ENCODE measurements at places on chromosomes 3 and 15.

DNA sequence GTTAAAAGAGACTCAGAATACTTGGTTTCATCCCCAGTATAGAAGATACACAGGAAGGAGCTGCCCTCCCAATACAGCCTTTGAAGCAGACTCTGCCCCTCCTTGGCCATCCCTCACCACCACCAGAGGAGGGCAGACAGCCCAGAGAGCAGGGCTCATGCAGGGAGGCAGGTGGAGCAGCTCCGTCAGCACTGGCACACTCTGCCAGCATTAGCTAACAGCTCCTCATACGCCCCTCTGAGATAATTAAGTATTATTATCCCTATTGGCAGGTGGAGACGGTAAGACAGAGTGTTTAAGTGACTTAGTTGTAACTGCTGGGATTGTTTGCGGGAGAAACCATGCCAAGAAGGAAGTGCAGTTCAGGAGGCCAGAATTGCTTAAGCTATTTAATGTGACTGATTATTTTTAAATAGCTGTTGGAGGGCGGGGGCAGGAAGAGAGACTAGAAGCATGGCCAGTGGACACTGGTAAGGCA lies 434.0 kb downstream of the EPHB1 start:
- no peak for DNase-seq

DNA sequence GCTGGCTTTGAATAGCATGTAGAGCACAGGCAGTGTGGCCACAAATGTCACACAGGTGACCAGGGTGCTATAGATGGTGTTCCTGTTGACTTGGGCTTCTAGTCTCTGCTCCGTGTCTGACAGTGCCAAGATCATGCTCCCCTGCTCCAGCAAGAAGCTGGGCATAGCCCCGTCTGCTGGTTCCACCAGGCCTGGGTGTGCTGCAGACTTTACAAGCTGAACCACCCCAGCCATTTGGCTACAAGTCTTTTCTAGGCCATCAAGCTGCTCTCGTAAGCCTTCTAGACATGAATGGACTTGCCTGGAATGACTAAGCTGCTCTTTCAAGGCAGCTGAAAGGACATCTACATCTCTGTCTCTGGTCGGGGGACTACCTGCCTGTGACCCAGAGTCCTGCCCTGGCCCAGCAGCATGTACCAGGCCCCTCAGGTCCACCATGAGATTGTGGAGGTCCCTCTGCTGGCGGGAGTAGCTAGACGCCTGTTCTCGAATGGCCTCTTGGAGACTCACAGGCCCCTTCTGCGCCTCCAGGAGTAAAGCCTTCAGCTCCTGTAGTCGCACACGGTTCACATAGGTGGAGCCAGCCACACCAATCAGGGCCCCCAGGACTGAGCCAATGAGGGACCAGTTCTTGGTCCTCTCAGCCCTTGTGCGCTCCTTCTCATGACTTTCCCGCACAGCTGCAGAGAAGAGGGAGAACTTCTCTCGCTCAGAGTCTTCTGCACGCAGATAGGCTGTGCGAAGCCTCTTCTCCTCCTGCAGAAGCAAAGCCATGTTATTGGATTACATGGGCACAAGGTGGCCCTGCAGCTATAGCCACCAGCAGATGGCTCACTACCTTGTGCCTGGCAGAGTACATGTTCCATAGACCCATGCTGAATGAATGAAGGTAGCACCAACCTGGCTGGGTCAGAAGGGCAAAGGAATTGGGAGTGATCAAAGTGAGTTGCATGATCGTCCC lies 2.8 kb upstream of the PLXNB1 start:
- DNase-seq, result no peak

DNA sequence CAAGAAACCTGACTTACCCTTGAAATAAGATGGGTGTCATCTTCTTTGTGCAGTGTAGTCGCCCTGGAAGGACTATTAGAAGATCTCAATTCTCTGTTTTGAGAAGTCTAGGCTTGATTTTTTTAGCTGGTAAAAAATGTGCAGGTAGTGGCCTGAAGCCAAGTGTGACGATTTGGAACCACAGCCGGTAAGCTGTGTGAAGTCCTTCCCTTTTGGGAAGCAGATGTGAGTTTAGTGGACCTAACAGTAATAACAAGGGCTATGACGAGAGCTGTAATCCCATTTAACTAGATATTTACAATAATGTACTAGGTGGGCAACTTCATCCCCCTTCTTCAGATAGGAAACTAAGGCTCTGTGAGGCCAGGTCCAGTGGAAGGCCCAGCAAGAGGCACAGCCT lies 81.7 kb upstream of the MYZAP start:
- no peak for DNase-seq

DNA sequence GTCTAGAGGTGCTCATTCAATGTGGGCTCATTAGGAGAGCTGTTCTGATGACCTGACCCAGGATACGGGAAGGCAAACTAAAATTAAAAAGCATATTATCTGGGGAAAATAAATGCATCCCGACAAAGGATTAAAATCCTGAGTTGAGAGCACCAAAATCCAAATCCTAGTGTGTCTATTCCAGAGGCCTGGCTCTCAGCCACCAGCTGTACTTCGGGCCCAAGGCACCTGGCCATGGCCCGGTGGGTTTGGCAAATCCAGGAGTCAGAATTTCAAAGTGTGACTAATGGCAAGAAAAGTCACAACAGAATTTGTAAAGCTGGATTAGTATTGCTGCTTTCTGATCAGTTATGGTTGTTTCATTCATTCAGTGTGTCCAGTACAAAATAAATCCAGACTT lies 2.6 kb upstream of the LYSMD4 start:
- no peak for DNase-seq

GRCh38 chr15:33330931-33331330 lies 20.2 kb downstream of the RYR3 start:
- no peak for DNase-seq

GRCh38 chr3:78154521-78155186 lies 1114.8 kb downstream of the ROBO2 start:
- DNase-seq, result no peak

DNA sequence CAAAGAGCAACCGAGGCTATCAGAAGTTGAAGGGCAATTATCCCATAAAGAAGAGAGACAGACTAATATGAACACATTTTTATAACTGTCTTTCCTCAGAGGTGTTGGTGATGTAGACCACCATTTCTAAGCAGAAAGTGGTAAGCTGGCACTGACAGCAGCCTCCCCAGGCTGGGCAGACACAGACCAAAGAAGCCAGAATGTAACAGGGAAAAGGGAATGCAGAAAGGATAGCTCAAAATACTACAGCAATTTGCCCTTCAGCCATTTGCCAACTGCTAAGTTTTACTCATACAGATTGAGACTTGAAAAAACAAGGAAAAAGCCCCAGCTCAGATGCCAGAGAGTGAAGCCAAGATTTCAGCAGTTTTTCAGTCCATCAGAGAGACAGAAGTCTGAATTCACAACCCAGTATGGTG lies 73.5 kb upstream of the ABI3BP start:
- no peak for DNase-seq

DNA sequence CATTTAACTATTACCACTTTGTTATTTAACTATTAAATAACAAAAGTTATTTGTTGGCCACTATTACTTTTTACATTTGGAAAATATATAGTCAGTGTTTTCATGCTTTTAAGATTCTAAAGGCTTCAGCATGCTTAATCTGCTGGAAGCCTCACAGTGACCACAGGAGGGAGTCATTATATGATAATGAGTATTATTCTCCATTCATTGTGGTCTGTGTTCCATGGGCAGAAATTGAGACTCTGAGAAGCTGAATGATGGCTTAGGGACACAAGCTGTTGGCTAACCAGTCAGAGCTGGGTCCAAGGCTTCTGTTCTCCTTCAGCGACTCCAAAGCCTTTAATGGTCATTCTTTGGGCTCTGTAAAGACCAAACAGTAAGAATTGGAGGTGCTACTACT lies 64.7 kb downstream of the BFSP2 start:
- no peak for DNase-seq

DNA sequence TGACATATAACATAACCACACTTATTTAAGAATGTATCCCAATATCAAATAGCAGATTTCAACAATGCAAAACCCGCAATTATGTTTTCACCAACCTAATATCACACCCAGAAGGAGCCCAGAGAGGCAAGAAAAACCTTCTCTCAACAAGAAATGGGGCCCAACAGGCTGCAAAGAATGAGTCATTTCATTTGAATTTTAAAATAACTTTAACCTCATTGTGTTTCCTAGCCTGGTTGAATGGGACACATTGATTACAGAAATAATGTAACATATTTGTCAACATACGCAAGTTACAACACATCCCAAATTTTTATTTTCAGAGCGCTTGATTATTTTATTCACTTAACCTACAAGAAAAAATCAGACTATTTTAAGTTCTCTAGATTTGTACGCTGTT lies 365.1 kb upstream of the SLCO3A1 start:
- no peak for DNase-seq

- no peak for DNase-seq
These were observed 32.3 kb upstream of the LRRC58 start for GRCh38 chr3:120381503-120381902.

DNA sequence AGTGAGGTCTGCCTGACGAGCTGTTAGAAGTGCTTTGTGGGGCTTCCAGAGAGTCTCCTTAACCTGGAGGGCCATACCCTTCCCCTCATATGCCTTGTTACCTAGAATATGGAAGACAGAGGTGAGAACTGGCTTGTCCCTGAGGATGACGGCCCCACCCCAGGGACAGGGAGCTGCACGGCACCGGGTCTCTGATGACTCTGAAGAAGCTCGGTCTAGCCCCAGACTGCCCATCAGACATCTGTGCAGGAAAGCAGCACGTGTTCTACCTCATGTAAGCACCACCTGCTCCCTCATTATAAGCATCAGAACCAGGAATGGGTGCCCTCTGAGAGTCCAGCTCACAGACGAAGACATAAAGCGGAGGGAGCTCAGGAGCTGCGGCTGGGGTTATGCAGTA lies 18.0 kb downstream of the MYO5C start:
- DNase-seq, result no peak

GRCh38 chr3:104411757-104412156 lies 955.0 kb upstream of the ALCAM start:
- DNase-seq, result no peak

DNA sequence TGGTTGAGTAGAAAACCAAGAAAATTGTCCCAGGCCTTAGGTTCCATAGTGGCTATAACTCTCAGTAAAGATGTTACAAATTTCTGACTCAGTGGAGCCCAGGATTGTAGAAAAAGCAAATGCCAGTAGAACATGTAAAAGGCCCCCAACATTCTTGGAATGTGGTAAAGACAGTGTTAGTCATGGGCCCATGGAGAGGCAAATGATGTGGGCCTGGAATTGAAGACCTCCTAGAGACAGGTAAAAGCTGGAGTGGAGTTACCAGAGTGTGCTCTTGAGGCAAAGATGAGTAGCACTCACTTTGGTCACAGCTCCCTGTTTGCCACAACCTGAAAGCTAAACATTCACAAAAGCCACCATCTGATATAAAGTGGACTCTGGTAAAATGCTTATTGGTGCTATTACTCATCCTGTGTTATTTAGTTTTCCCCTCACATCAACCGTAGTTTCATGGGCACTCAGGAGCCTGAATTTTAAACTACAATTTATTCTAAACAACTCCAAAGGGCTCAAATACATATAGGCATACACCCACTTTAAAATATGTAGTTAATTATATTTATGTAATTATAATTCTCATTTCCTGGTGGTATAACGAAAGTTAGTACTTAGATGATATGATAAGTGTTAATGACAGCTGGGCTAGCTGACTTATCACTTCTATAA lies 359.6 kb upstream of the NECTIN3 start:
- no peak for DNase-seq

DNA sequence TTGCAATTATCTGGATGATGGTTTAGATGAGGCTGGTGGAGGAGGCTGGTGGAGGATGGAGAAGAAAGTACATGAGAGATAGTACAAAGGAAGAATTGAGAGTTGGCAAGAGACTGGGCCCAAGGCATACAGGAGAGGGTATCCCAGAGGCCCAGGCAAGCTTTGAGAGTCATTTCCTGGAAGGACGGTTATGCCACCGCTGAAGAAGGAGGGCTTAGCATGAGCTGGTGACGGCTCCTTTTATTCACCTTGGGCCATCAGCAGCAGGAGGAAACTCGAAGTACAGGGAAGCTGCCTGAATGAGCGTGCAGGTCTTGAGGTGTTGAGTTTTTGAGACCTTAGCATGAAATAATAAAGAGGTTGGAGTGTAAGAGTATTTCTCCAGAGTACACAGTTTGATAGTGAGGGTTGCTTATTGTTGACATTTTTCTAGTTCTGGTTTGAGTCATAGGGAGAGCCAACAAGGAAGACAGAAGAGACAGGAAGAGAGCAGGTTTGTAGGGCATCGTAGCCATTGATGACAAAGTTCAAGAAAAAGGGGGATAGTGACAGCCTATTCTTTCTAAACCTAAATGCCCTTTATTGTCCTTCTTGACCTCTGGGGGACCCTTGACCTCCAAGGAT lies 13.8 kb downstream of the THSD4 start:
- no peak for DNase-seq

GRCh38 chr3:98003306-98003969 lies 31.2 kb upstream of the RIOX2 start:
- DNase-seq, result no peak

DNA sequence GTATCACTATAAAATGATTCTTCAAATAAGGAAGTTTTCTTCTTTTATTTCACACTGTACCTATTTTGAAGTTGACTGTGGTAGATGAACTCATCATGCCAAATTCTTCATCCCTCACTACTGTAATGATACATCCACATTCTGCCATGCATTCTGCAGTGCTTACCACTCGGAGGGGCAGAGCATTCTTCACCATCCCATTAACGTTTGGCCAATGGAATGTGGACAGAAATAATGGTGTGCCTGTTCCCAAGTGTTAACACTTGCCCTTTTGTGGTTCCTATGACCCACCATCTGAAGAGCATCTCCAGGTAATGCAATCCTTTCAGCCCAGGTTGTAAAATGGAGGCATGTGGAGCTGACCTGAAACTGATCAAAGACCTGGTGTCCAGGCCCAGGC lies 18.6 kb downstream of the GOLIM4 start:
- no peak for DNase-seq

- no peak for DNase-seq
These were observed 34.9 kb downstream of the SEMA5B start for GRCh38 chr3:122992676-122993075.

GRCh38 chr15:72380743-72381142 lies 4.9 kb upstream of the HEXA start:
- DNase-seq, result no peak

DNA sequence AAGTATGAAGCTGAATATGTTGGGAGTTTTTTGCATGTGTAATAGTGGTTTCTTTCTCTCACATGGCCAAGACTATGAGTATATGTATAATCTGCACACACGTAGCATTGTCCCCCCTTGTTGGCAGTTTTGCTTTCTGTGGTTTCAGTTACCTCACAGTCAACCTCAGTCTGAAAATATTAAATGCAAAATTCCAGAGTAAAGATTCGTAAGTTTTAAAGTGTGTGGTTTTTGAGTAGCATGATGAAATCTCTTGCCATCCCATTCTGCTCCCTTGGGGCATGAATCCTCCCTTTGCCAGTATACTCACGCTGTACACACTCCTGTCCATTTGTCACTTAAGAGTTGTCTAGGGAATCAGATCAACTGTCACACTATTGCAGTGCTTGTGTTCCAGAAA lies 742.0 kb upstream of the CCDC54 start:
- no peak for DNase-seq

DNA sequence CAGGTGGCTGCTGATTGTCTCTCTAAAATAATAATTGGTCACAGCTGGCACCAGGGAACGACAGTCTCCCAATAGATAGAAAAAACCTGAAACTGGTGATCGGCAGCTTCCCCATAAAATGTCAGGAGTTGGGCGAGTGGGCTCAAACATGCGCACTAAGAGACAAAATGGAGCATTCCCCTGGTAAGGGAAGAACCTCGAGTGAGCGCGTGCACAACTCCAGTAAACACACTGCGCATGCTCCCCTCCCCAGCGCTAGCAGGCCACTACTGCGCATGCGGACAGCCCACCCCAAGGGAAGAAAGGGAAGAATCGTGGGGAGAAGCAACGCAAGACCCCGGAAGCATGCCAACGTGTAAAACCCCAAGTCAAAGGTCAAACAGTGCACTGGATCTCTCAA lies 7.7 kb upstream of the STARD5 start:
- no peak for DNase-seq

Data from stimulated activated CD4-positive, alpha-beta T cell treated with anti-CD3 and anti-CD28 coated beads, Interleukin-12 subunit alpha, Interleukin-12 subunit beta, amount 100 ng/mL, for 4 hours (primary cell).